ENCODE measurements at places on chromosomes 7 and 10. TPM values are rescaled to one million over a fixed set of nuclear protein-coding genes. Genes with fewer than 3 reads are reported as not detected.

EMX2 gene
- total RNA-seq = 10.7 TPM

PRPS1L1 gene
- not detected for total RNA-seq

MYO1G gene
- total RNA-seq = 1.8 TPM

SFRP4 gene
- 52.7 TPM for total RNA-seq

SNX13 gene
- total RNA-seq = 35.8 TPM

PDE1C gene
- total RNA-seq = 8.0 TPM

ZP3 gene
- total RNA-seq = 8.8 TPM

CACNB2 gene
- 23.8 TPM for total RNA-seq

PRPF18 gene
- 17.9 TPM for total RNA-seq

GPR15LG gene
- 0.31 TPM for total RNA-seq

FBXO24 gene
- total RNA-seq = 0.84 TPM

GATA3 gene
- 0.15 TPM for total RNA-seq

SPAM1 gene
- not detected for total RNA-seq

SEC31B gene
- 11.9 TPM for total RNA-seq

FAM180A gene
- total RNA-seq = 5.1 TPM

CUX1 gene
- total RNA-seq = 111 TPM

INMT gene
- 41.8 TPM for total RNA-seq

LYZL1 gene
- not detected for total RNA-seq

MMP21 gene
- total RNA-seq = 1.3 TPM

CDC14C gene
- not detected for total RNA-seq

SPDYE2 gene
- total RNA-seq = 0.43 TPM

CALY gene
- total RNA-seq = not detected

CPA1 gene
- 30.2 TPM for total RNA-seq

LRRC18 gene
- total RNA-seq = not detected

NPM3 gene
- 38.1 TPM for total RNA-seq

ODAD2 gene
- total RNA-seq = 1.7 TPM

METTL2B gene
- 20.3 TPM for total RNA-seq

PCDH15 gene
- not detected for total RNA-seq

DNA2 gene
- total RNA-seq = 3.2 TPM

SEMA3A gene
- total RNA-seq = 0.76 TPM

HHEX gene
- 5.2 TPM for total RNA-seq

GIMAP8 gene
- 3.4 TPM for total RNA-seq

KLLN gene
- 0.92 TPM for total RNA-seq

YAE1 gene
- total RNA-seq = 33.6 TPM
